Fibroblast of skin of scalp (primary cell): ENCODE measurements at places on chromosomes 11 and 22.

DNA sequence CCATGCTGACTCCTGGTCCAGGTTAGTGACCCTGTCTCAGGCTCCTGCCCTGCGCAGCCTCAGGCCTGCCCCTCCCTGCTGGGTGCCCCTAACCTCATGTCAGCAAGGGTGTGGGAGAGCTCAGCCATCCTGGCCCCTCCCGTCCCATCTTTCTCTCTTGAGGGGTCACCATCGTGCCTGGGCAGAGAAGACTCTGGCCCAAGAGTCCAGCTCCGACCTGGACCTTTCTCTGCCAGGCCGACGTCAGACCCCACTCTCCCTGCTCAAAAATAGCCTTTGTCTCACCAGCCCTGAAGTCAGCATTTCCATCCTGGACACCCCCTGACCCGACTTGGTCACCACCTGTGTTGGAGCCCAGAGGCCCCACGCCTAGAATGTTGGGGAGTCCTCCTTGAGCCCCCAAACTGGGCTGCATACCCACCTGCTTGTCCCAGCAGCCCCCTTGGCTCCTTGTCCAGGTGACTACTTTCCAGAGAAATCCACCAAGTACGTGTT, 4.9 kb downstream of the SCGB1C1 start:
- DNase-seq: no peak

DNA sequence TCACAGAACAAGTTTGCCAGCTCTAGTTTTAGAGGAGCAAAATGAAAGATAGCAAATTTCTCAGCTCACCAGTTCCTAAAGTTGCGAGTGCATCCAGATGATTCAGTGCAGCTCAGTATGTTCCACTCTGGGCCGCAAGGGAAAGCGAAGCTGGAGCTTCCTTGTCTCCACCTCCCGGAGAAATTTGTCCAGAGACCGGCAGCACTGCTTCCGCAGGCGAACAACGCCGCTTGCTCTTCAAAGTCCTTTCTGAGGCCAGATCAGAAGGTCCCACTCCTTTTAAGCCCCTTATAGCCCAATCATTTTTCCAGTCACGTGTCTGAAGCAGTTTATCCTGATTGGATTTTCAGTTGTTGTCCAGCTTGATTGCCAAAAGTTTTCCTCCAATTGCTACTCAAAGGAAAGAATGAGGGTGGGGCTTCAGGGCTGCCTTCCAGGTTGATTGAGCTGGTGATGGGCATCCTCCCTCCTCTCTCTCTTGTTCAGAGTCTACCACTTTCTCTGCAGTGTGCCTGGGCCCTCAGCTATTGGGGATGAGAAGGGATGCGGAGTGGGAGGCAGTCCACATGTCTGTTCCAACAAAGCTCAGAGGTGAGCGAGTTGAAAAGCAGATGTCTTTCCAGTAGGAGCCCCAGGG, at the start of gene ZNF280A:
ZNF280A (minus strand) TSS at position 251 of the 637 bp plus-strand sequence. CDS start 4,640 bp downstream, outside the sequence.
- peak; percentile 6 for DNase-seq

GRCh38 chr11:1619449-1619848, 2.5 kb downstream of the KRTAP5-4 start:
- no peak for DNase-seq

DNA sequence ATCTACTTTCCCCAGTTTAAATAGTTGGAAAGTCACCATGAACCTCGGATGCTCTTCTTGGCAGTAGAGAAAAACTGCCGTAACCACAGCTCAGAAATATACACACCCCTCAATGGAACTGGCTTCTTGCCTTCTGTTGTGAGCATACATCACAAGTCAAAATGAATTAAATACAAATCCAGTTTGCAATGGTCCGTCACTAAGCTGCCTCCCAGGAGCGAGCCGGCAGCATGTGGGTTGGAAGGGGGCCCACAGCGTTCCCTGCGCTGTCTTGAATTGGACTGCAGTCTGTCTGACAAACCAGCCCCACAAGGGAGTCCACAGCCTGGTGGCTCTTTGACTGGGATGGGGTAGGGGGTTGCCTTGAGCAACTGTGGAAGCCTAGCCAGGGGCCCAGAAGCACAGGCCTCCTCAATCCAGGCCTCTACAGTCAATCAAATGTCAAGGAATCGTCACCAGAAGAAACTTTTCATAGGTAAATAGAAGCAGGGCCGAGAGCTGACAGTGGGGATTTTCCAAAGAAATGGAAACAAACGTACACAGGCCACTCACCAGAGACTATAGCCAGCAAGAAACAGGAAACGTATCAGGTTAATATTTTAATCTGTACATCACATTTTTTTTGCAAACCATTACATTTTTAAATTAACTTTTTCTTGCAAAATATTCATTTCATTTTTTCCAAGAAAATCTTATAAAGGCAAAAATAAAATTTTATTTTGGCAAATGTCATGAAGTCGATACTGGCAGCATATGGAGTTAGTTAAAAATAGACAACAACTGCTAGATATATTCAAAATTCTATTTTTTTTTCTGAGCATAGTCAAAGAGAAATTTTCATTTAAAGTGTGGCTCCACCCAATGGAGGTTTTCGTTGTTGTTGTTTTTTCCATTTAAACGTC, 38.5 kb downstream of the C11orf58 start:
- DNase-seq: peak; percentile 70

DNA sequence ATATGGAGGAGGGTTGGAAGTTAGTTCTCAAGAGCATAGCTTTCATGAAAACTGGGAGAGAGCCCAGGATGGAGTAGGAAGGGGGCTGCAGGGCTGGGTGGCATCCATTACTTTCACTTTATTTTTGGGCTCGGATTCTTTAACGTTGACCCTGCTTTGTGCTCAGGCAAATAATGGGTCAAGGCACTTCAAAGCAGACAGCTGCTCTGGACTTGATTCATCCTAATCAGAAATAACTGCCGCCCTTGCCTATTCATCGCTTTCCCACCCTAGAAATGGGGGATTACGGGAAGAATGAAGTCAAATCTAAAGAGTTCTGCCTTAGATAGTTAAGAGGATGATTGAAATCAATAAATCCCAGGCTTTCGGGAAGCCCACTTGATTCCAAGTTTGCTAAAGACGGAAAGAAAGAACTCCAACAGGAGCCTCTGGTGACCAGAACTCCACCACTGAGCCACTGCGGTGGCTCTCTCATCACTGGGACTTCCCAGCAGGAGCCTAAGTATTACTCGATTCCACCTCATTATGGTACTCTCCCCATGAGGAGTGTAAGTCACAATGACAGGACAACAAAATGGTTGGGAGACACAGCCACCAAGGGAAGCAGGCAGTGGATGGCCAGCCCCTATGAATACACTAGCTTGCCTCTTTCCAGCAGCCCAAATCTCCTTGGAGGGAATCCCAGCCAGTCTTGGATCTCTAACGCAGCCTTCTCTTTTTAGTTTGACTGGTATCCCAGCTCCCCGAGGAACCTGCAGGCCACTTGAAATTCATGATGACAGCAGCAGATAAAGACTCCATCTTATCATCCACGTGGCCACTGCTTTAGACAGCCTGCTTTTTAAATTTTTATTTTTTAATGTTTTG, 815.5 kb downstream of the NTM start:
- no peak for DNase-seq

GRCh38 chr11:75571625-75572024, 9.6 kb downstream of the SERPINH1 start:
- no peak for DNase-seq

DNA sequence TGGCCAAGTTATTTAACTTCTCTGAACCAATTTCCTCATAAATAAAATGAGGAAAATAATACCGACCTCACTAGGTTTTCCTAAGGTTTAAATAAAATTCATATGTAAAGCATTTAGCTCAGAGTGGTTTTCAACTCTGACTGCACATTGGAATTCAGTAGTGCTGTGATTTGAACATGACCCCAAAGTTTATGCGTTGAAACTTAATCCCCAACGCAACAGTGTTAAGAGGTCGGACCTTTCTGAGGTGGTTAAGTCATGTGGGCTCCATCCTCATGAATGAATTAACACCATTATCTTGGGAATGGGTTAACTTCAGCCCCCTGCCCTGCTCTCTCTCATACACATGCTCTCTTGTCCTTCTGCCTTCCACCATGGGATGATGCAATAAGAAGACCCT, 322.2 kb downstream of the AASDHPPT start:
- peak; percentile 27 for DNase-seq

GRCh38 chr22:46003271-46004091, 26.5 kb upstream of the WNT7B start:
- no peak for DNase-seq

DNA sequence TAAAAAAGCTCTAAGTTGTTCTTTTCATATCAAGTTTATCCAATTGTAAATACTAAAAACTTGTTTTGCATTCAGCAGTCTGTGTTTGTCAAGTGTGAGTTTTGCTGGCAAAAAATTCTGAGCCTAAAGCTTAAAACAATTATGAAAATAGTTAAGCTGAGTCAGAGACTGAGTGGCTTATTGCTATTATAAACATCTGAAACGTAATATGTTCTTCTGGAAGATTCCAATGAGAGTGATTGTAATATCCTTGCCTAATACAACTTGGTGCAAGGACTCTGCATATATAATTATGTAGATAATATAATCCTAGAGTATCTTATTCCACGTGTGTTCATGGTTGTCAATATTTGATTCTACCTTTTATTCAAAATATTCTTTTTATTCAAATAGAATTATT, 14.1 kb upstream of the NUP50 start:
- DNase-seq: no peak

- DNase-seq: peak; percentile 75
Measured at GRCh38 chr11:22792497-22792896, 37.1 kb downstream of the SVIP start.

DNA sequence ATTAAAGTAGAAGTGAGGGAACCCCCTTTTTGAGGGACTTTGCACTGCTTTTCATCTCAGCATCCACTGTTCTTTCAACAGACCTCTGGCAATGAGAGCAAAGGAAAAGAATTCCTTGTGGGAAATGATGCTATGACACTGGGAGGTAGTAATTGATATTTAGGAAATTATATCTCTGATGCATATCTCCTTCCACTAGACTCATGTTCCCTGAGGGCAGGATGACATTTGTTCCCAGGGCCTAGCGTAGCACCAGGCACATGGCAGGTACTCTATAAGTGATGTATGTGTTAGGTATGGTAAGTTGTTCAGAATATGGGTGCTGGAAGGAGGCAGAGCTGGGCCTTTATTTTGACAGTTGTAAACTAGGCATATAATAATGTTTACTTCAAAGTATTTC, 142.9 kb downstream of the CCDC81 start:
- DNase-seq: no peak

DNA sequence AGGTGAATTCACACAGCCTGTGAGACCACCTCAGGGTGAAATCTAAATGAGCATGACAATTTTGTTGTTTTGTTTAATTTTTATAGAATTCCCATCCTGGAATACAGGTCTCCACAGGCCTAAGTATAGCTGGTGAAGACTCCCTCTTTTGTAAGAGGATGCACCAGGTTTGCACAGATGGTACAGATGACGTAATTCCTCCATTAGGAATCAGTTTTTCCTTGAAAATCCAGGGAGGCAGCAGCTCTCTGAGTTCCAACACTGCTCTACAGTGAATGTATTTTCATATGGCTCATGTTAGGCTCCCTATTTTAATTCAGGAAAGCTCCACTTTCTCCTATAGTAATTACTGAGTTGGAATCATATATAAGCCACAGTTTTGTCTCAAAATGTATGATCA, 47.2 kb downstream of the USP28 start:
- no peak for DNase-seq

DNA sequence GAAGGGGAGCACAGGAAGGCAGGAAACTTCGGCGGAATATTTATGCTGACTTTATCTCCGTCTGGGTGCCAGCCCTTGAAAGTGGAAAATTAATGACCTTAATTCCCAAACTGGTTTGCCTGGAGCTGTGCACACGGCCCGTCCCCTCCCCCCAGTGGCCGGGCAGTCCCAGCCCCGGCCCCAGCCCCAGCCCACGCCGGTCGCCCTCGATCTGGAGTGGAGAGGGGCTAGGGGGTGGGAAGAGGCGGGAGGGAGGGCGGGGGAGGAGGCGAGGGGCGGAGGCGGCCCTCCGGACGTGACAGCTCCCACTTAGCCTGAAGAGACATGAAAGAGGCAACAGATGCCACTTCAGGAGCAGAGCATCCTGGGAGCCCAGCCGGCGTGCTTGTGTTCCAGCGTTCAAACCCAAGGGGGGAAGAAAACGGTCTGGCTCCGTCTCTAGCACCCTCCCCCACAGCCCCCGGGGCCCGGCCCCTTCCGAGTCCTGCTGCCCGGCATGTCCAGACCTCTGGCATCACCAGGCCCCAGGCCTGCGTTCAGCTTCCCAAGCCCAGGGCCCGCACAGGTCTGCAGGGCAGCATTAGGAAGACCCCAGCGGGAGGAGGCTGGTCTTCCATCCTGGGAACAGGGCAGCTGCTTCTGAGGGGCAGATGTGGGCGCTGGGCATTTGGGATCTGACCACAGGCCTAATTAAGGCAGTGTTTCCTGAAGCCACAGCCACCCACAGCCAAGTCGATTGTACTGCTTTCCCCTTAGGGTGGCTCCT, 20.0 kb upstream of the LMO1 start:
- no peak for DNase-seq

GRCh38 chr11:28726432-28726831, 618.2 kb downstream of the METTL15 start:
- no peak for DNase-seq

DNA sequence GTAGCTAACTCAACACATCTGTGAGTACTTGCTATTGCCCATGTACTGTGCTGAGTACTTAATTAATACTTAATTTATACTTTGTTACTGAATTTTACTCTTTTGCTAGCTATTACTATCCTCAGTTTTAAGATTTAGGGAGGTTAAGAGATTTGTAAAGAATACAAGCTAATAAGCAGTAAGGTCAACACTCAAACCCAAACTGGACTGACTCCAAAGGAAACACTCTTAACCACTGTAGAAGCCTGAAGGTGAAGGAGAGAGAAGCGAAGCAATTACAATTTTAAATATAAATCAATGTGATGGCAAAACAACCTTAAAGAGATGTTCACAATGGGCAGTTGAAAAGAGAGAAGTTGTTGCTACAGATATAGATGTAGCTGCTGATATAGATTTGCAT, 204.5 kb downstream of the GUCY1A2 start:
- no peak for DNase-seq

DNA sequence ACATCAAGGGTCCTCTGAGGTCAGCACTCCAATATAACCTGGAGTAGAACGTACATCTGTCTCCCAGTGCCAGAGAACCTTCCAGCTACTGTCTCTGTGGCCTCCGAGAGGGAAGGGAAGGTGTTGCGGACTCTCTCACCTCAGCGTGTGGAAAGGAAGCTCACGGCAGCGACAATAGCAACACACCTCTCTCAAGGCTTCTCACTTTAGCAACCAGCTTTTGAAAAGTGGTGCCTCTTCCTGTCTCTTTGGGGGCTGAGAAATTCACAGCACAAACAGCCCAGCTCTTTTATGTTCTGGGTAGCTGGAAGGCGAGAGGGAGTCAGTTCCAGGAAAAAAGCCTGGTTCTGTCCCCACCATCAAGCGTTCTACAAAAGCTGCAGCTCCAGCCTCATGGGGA, 156.9 kb upstream of the TBCEL start:
- DNase-seq: no peak

- DNase-seq: no peak
Measured at GRCh38 chr11:19428206-19429002, 187.7 kb upstream of the E2F8 start.
